GM13977 (cell line): ENCODE measurements at places on chromosomes 1 and 21.

DNA sequence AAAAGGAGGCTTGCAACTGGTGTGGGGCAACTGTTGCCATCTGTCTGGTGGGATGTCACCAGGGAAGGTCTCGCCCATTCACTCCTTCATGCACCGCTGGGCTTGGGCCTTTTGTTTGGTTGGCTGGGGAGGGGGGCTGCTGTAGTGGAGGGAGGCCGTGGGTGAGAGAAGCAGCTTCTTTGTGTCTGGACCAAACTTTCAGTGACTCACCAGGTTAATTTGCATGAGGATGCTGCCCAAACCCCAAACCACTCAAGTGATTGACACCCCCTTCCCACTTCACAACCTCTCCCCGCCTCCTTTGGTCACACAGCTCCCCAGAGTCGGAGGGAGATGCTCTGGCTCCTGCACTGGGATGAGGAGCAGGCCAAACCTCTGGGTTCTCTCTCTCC lies 19.7 kb downstream of the BTG2 start:
- peak; percentile 84 for DNase-seq

- DNase-seq: no peak
Observed at GRCh38 chr1:36076979-36077573, 6.8 kb upstream of the TEKT2 start.

DNA sequence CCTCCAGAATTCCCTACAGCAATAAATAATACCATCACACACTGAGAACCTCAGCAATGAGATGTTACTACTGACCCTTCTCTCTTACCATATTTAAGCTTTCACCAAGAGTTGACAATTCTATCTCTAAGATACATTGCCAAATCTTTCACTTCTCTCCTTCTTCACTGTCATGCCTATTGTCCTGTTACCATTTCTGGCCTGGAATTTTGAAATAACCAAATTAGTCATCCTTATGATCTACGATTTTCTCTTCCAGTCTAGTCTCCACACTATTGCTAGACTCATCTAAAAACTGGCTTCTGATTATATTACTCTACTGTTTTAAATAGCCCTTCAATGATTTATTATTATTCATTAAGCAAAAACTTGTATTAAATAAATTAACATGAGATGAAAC lies 656.1 kb upstream of the ADGRL4 start:
- no peak for DNase-seq

GRCh38 chr1:175169286-175170018 lies 23.1 kb downstream of the KIAA0040 start:
- no peak for DNase-seq

DNA sequence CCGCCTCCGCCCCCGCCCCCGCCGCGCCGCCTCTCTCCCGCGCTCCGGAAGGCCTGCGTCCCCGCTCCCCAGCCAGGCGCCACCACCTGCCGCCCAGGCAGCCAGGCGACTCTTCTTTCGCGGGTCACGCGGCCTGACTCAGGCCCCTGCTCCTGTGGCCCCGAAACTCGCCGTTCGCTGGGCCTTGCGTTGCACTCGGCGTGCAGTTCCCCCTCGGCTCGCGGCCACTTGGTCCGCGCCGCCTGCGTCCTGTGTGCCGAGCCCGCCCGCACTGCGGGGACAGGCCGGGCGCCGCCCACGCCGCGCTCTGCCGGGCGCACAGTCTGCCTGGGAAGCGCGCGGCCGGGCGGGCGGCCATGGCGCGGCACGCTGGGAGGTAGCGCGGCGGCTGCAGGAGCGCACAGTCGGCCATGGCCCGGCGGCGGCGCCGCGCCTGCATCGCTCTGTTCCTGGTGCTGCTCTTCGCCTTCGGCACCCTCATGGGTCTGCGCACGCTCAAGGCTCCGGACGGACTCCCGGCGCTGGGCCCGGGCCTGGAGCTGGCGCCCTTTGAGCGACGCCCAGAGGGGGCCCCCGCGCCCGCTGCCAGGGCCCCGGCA lies at the start of gene MANEAL:
MANEAL (plus strand) TSS at position 75 of the 599 bp plus-strand sequence; CDS start at position 411, 336 bp downstream.
- peak; percentile 86 for DNase-seq

DNA sequence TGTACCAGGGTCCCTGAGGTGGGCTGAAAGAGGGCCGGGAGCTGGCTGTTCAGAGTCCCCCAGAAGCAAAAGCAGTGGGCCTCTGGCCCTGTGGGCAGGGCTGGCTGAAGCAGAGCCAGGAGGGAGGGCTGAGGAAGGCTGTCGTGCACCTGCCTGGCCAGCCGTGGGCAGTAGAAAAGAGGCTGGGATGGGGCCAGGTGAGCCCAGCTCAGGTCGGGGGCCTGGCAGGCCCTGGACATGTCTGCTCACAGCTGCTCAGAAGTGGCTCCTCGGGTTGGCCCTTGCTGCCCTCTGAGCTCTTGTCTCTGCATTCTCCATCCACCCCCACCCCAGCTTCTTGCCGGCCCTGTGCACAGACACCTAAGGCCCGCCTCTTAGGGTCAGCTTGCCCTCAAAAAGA lies 60.0 kb downstream of the TCP10L start:
- no peak for DNase-seq

DNA sequence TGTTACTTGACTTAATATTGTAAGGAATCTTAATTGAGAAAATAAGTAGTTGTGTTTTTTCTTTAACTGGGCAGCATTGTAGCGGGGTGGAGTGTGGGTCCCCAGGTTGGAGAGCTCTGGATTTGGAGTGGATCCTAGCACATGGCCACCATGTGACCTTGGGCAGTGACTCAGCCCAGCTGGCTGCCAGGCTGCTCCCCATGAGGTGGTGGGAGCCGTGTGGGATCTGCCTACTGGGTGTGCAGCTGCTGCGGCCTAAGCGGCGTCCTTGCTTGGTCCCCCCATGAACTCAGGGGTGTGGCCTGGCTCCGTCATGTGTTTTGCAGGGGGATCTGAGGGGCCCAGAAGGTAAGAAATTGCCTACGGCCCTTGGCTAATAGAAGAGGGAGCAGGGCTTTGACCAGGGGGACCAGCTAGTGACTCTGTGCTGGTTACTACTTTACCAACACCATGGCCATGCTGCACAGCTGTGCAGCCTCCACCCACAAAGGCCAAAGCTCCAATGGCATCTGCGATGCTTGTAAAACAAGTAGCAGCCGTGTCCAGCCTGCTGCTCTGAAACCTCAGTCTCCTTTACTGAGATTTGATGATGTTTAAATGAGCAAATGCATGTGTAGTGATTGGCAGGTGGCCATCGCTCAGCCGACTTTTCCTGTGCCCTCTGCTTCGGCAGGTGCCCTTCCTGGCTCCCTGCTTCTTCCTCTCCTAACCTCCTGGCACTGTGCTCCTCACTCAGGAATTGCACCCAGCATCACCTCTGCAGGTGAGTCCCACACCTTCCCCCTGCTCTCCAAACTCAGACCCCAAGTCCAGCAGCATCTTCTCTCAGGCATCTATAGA lies 68.3 kb downstream of the ADARB1 start:
- DNase-seq: no peak

DNA sequence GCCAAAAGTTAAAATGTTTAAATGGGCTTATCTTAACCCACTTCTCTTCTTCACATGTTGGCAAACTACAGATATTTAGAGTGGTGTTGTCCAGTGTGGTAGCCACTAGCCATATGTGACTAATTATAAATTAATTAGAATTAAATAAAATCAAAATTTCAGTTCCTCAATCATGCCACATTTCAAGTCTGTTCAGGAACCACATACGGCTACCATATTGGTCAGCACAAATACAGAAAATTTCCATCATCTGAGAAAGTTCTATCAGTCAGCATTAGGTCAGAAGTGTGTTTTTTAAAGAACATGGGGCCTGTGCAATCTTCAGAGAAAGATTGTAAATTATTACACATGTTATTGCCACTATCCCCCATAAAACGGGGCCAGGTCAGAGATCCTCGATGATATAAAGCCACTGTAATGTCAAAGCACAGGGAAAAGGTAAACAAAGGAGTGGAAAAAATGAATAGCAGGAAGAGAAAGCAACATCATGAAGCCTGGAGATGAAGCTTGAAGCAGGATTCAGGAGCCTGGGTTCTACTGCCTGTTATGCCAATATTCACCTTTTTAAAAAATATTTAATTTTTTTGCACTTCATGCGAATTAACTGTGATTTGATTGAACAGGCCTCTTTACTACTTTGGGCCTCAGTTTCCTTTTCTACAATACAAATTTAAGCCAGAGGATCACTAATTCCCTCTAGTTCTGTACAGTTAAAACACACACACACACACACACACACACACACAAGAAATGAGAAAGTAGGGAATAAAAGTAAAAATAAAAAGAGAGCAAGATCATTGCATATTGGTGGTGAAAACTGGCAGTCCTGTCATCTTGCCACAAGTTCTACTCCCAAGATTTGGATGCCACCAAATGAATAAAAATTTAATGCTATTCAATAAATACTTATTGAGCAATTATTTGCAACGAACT lies 2.3 kb downstream of the RSBN1 start:
- DNase-seq: no peak

- no peak for DNase-seq
Observed at GRCh38 chr1:14020006-14020405, 320.0 kb downstream of the PRDM2 start.

DNA sequence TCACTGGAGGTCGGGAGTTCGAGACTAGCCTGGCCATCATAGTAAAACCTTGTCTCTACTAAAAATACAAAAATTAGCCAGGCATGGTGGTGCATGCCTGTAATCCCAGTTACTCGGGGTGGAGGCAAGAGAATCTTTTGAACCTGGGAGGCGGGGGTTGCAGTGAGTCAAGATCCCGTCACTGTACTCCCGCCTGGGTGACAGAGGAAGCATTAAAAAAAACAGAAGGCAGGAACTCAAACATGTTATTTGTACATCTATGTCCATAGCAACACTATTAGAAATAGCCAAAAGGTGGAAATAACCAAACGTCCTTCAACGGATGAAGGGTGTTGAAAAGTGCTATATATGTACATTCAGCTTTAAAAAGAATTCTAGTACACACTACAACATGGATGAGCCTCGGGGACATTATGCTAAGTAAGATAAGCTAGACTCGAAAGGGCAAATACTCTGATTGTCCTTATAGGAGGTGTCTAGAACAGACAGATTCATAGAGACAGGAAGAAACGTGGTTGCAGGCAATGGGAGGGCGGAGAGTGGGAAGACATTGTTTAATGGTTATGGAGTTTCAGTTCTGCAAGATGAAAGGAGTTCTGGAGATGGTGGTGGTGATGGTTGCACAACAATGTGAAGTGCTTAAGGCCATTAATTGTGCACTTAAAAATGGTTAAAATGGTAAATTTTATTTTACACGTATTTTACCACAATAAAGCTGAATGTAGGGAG lies 19.2 kb downstream of the NLRP3 start:
- no peak for DNase-seq

GRCh38 chr1:176785056-176785455 lies 322.1 kb downstream of the PAPPA2 start:
- no peak for DNase-seq

DNA sequence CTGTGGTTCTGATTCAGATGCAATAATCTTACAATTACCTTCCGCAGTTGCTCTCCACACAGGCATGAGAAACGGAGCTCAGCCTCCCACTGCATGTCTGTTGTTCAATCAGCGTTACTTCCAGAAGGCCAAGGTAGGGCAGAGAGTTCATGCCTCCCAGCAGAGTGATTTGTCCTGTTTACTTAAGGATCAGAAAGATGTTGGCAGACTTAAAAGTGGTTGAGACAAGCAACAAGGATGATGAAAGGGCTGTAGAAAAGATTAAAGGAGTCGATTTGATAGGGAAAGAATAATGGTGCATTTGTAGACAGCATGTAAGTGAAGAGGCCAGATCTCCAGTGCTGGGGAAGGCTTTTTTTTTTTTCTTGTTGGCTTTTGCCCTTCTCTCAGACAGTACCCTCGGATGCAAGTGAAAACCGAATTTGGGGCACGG lies 26.6 kb downstream of the ARMH1 start:
- no peak for DNase-seq

DNA sequence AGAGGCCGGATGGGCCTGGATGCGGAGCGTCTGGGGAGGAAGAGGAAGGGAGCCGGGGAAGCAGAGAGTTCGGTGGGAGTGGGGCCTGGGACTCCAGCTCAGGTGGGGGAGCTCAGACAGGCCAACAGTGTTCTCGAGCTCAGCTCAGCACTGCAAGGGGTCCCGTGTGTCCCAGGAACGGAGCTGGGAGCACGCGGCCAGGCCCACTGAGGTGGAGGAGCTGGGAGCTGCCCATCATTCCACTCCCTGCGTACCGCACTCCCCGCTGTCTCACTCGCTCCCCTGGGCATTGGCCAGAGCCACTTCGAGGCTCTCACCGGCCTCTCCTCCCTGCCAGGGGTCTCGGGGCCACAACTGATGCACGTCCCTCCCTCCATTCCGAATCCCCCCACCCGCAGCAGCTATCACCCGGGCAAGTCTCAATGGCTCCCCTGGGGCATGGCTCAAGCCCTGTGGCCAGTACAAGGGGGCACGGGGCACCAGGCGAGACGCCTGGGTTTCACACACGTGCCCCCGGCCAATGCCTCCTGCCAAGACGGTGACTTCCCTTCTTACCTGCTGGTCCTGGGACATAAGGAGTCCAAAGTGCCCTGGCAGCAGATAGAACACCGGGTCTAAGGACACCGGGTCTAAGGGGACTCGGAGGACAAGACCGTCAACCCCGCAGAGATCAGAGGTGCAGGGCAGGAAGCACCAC lies 30.3 kb upstream of the COL6A2 start:
- no peak for DNase-seq
